ENCODE measurements at places on chromosomes 6 and 20.

GRCh38 chr6:128521282-128521632 is 858 bp upstream of the PTPRK start:
- no peak for DNase-seq

- DNase-seq: no peak
Observed at GRCh38 chr6:39327507-39327906, 5.0 kb upstream of the KCNK16 start.

DNA sequence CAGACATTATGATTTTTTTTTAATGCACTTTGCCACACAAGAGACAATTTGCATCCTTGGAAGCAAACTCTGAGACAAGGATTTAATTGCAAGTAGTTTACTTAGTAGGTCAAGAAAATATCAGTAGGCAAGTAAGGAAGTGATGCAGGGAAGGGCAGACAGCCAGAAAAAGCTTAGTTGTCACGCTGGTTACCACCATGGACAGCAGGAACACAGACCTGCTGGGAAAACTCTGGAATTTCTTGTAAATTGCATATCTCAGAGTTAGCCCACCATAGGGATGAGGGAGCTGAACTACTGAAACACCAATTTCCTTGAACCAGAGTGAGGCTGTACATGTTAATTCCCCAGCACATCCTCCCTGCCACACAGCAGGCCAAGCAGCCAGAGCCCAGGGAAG is 92.7 kb downstream of the L3MBTL3 start:
- no peak for DNase-seq

GRCh38 chr6:108585921-108586536 is 25.3 kb downstream of the FOXO3 start:
- no peak for DNase-seq

- DNase-seq: no peak
Observed at GRCh38 chr6:40672087-40672486, 84.9 kb upstream of the LRFN2 start.

- no peak for DNase-seq
Observed at GRCh38 chr20:6160736-6161135, 37.9 kb upstream of the FERMT1 start.

- DNase-seq: no peak
Observed at GRCh38 chr6:137846772-137847313, 20.2 kb upstream of the TNFAIP3 start.

GRCh38 chr6:111761783-111762312 is 111.4 kb downstream of the FYN start:
- DNase-seq: no peak

GRCh38 chr20:20371681-20372080 is 3.8 kb downstream of the INSM1 start:
- no peak for DNase-seq

- DNase-seq: no peak
Observed at GRCh38 chr6:148677594-148678476, 69.0 kb upstream of the UST start.

- peak; percentile 59 for DNase-seq
Observed at GRCh38 chr6:75748743-75749538, at the start of gene MYO6. TSS of gene MYO6 (plus strand) at chr6:75749239. CDS start at chr6:75817548, 68,309 bp downstream.

Measured in SW480 (cell line).